ENCODE measurements at places on chromosomes 6 and 20.

GRCh38 chr6:40923326-40923725 is 115.7 kb downstream of the UNC5CL start:
- DNase-seq, result no peak

DNA sequence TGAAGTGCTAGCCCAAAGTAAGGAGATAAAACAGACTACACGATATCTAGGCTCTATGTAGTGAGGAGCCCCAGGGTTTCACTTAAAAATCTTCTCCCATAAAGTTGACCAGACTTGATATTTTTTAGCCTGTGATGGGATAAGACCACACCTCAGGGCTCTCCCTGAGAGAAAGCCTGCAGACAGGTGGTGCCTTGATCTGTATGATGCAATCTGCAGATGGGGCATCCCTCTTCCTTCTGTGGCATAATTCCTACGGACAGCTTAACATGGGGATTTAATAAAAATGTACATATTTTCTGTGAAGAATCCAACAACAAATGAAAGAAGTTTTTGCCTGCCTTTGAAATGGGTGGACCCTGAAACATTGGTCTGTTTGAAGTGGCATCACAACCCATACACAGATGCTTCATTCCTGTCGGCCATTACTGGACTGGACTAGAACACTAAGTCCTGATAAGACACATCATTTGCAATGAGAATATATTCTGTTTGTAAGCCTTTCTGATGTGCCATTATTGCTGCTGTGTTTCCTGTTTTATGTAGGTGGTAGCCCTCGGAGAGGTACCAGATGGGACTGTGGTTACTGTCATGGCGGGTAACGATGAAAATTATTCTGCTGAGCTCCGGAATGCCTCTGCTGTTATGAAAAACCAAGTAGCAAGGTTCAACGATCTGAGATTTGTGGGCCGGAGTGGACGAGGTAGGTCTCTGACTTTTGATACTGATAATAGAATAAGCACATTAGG is 53.8 kb upstream of the SUPT3H start:
- no peak for DNase-seq

- DNase-seq, result no peak
Measured at GRCh38 chr6:137805622-137806021, 61.4 kb upstream of the TNFAIP3 start.

GRCh38 chr6:148720406-148720805 is 26.4 kb upstream of the UST start:
- DNase-seq, result no peak

GRCh38 chr6:93524671-93525451 is 105.5 kb upstream of the EPHA7 start:
- DNase-seq, result no peak

DNA sequence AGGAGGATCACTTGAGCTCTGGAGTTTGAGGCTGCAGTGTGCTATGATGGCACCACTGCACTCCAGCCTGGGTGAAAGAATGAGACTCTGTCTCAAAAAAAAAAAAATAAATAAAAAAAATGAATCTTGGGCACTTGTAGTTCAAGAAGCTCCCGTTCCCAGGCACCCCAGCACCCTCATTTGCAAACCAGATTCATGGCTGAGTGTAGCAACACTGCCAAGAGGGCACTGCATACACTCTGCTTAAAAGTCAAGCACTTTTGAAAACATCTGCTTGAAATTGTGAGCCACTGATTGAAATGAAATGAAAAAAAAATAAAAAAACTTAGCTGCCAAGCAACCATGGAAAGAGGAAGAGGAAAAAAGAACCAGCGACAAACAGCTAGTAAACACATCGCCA is 124.7 kb upstream of the SASH1 start:
- DNase-seq, result no peak

GRCh38 chr6:163797296-163797845 is 382.9 kb downstream of the QKI start:
- no peak for DNase-seq

GRCh38 chr20:6506906-6507305 is 260.6 kb upstream of the BMP2 start:
- no peak for DNase-seq

GRCh38 chr6:164163239-164163638 is 748.7 kb downstream of the QKI start:
- no peak for DNase-seq

GRCh38 chr6:137728386-137729349 is 138.4 kb upstream of the TNFAIP3 start:
- DNase-seq, result no peak

DNA sequence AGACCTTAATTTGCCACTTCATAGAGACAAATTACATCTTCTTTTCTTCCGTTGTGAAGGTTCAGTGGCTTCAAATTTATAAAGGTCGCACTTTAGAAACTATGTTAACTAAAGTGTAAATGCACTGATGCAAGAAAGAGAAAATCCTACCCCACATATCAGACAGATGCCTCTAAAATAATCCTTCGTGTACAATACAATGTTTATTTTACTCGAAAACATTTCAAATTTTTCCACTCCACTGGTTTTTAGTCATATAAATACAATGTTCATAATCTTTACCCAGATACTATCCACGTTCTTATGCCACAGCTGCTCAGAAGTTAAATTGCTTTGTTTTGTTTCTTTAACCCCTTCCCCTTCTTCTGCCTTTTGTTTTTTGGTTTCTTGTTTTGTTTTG is 140.3 kb upstream of the LAMP5 start:
- no peak for DNase-seq

- DNase-seq, result no peak
Measured at GRCh38 chr6:53104916-53105315, 39.7 kb downstream of the FBXO9 start.

- DNase-seq, result no peak
Measured at GRCh38 chr6:46184114-46184513, 13.3 kb upstream of the ENPP5 start.

GRCh38 chr6:111838749-111839484 is 34.3 kb downstream of the FYN start:
- no peak for DNase-seq

DNA sequence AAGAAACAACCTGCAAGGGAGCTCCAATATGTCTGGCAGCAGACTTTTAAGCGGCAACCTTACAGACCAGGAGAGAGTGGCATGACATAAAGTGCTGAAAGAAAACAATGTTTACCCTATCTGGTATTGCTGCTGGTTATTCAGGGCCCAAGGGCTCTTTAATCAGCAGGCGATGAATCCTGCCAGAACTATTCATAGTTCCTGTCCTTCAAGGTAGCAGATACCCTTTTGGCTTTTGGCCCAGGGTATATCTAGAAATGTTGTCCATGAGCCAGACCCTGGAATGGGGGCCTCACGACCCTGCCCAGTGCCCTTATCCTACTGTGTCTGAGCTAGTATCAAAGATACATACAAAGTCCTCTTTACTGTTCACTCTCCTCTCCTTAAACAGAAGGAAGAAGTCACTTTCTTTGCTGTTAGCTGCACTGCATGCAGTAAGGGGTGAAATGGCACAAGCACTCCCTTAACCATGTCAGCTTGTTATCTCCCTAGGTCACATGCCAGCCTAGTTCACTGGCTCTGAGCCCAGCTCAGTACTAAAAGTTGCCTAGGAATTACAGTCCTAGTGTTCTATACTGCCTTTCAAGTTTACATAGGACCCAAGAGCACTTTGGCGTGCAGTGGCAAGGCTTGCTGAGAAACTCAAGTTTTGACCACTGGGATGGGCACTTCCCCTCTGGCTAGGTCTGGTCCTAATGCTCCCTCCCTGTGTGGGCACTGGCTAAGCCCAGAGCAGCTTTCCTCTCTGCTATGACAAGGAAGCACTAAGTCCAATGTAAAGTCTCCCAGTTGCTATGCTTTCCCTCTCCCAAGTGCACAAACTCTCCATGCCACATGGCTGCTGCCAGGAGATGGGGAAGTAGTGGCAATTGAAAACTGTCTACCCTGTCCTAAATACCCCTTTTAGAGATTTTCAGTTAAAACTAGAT is 122.0 kb downstream of the HTR1B start:
- DNase-seq, result no peak

GRCh38 chr20:46063652-46064054 is 26.1 kb downstream of the NCOA5 start:
- DNase-seq, result no peak

- DNase-seq, result no peak
Measured at GRCh38 chr6:99364026-99364425, 14.6 kb upstream of the FAXC start.

DNA sequence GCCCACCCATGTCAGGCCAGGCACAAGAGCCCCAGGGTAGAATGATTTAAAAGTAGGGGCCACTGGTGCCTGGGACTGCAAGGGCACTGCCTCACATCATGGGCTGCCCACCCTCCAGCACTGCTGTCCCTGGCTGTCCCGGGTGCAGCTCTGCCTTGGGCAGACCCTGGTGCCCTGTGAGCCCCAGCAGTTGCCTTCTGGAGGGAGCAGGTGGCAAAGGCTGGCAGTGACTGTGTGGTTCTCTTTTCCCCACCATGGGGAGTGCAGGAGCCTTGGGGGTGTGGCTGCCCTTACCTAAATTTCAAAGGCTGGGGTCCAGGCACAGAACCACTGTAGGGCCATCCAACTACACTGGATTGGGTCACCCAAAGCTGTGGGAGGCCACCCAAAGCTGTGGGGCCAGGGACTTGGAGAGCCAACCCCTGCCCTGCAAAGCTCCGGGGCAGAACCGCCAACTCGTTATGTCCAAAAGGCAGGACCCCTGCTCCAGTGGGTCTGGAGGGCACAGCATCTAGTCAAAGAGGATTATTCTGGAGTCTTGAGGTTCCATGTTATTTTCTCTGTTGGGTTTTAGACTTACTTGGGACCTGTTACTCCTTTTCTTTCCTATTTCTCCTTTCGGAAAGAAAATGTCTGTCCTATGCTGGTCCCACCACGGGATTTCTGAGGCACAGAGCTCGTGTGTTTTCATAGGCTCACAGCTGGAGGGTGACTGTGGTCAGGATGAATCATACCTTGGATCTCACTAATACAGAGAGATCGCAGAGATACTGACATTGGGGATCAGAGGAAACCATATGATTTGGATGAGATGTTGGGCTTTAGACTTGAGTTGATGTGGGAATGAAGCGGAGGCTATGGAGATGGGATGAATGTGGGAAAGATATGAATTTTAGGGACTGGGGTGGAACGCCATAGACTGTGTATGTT is 65.3 kb downstream of the RAMACL start:
- DNase-seq, result no peak

DNA sequence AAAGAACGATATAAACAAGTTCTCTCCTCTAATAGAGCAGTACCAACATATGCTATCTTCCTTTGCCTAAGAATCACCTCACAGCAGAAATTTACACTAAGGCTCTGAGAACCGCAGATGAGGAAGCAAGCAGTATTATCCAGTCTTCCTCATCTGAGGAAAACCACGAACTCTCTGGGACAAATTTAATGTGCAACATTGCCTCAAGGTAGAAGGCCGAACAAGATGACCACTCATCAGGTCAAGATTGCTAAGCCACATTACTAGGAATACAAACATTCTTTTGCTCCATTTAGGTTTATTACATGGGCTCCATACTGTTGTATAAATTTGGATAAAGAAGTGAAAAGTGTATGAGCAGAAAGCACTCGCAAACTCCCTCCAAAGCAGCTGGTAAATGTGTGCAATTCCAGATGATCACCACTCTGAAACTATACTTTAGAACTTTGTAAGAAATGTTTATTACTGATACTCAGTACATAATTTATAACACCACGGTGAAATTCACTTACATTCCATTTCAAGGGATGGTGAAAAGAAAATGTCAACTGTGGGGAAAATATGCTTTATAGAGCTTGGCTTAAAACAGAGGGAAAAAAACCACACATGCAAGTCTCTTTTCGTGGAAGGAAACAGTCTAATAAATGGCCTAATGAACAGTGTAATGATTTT is 398.4 kb downstream of the BTBD9 start:
- DNase-seq, result no peak

DNA sequence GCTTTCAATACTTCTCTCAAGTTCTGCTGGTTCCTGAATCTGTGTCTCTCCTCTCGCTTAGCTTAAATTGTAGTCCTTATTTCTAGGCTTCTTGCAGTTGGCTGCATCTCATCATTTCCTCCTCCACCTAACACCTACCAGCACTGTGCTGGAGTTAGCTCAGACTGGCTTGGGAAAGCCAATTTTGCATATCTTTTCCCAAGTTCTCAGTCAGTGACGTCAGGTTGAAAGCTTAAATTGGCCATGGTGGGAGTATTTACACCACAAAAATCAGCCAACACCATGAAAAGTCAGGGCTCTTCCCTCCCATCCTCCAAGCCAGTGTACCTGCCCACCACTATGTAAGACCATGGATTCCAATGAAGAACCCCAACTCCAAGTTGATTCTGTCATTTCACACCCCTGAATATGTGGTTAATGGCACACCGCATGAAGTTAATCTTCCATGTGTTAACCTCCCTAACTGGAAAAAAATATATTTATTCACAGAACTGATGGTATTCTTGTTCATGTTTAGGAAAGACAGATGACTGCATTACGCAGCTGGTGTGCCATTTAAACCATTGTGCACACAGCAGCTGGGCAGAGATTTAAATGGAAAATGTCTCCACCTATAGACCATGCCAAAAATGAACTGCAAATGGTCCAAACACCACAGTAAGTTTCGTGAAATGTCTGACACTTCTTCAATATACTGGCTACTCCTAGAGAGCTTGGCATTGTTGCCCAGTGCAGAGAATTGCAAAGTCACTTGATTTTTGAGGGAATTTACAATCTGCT is 274.1 kb upstream of the MAP3K7 start:
- DNase-seq, result no peak

GRCh38 chr6:27591699-27592480 is 119.0 kb upstream of the ZNF184 start:
- DNase-seq, result no peak

- no peak for DNase-seq
Measured at GRCh38 chr6:141210901-141211300, 921.8 kb upstream of the GJE1 start.

DNA sequence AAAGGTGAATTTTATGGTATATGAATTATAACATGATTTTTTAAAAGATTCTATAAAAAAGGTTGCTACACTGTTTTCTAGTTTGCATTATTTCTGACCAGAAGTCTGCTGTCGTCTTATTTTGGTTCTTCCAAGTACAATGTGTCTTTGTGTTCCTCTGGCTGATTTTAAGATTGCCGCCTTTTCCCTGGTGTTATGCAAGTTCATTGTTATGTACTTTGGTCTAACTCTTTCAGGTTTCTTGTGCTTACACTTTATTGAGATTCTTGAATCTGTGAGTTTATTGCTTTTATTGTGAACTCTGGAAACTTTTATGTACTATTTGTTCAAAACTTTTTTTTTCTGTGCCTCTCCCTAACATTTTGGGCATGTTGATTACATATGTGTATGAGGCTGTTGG is 109.8 kb downstream of the RFX6 start:
- no peak for DNase-seq

DNA sequence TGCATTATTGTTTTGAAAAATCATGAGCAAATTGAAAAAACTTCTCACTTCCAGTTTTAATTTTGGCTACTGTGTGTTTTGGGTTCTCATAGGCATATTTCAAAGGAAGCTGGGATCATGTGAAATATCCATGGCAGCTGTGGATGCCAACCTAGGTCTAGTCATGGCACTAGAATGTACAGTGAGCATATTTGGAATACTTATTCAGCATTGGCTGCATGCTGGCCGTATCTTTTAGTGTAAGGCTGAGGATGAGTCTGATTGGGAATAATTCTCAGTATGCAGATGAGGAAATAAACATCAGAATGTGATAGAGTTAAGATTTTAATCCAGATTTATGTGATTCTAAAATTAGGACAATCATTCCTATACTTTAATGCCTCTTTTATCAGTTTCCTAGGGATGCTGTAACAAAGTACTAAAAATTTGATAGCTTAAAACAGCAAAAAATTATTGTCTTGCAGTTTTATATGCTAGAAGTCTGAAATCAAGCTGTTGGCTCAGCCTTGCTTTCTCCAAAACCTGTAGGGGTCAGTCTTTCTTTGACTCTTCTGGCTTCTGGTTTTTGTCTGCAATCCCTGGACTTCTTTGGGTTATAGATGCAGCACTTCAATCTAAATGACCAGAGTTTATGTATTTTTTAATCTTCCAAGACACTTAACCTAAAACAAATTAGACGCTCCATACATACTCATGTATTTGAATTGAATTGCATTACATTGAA is 37.7 kb upstream of the DEFB112 start:
- DNase-seq, result no peak

Measured in stimulated activated CD4-positive, alpha-beta T cell treated with anti-CD3 and anti-CD28 coated beads, Interleukin-4, amount 100 ng/mL, for 48 hours (primary cell).